ENCODE measurements at places on chromosomes 7 and 10. TPM values are rescaled to one million over a fixed set of nuclear protein-coding genes. Genes with fewer than 3 reads are reported as not detected.

The GARIN1A gene
- 1.2 TPM for total RNA-seq

The GSTO2 gene
- 3.4 TPM for total RNA-seq

The VGF gene
- not detected for total RNA-seq

The GFRA1 gene
- 0.18 TPM for total RNA-seq

The DENND2A gene
- total RNA-seq: 10.8 TPM

The DUSP5 gene
- total RNA-seq: 21.6 TPM

The INHBA gene
- total RNA-seq: 20.0 TPM

The HGF gene
- 194 TPM for total RNA-seq

The SPDYE9 gene
- total RNA-seq: 0.08 TPM

The NPSR1 gene
- not detected for total RNA-seq

The ZNF736 gene
- total RNA-seq: 12.0 TPM

The WNT8B gene
- total RNA-seq: not detected

The IFIT1B gene
- total RNA-seq: not detected

The LIPJ gene
- 0.09 TPM for total RNA-seq

The CWF19L1 gene
- total RNA-seq: 15.0 TPM

The BTBD16 gene
- 0.09 TPM for total RNA-seq

The CTAGE4 gene
- total RNA-seq: 2.9 TPM

The C10orf143 gene
- 0.49 TPM for total RNA-seq

The RTKN2 gene
- 11.9 TPM for total RNA-seq

The HPSE2 gene
- not detected for total RNA-seq

The SPRN gene
- 0.82 TPM for total RNA-seq

The NAT16 gene
- total RNA-seq: not detected

The HHEX gene
- total RNA-seq: 0.49 TPM

The PLCE1 gene
- total RNA-seq: 4.2 TPM

The SPDYE8 gene
- total RNA-seq: not detected

The CPA2 gene
- not detected for total RNA-seq

The GRID2IP gene
- not detected for total RNA-seq

The H2BK1 gene
- total RNA-seq: not detected

The TMEM184A gene
- total RNA-seq: not detected
